HL-60 (cell line): ENCODE measurements at places on chromosomes 5 and 9.

DNA sequence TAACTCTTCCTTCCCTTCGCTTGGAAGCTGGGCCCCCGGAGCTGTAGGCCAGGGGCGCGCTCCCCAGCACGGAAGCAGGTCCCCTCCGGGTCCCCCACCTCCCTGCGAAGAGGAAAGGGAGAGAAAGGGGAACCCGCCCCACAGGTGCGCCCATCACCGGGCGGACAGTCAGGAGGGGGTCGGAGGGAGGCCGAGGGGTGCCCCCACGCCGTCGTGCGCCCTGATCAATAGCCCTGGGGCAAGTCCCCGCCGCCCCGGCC, 793 bp downstream of the AGPAT2 start:
- DNase-seq = peak; percentile 28

- no peak for DNase-seq
These were observed 70.4 kb downstream of the ARHGEF37 start for GRCh38 chr5:149651686-149652085.

DNA sequence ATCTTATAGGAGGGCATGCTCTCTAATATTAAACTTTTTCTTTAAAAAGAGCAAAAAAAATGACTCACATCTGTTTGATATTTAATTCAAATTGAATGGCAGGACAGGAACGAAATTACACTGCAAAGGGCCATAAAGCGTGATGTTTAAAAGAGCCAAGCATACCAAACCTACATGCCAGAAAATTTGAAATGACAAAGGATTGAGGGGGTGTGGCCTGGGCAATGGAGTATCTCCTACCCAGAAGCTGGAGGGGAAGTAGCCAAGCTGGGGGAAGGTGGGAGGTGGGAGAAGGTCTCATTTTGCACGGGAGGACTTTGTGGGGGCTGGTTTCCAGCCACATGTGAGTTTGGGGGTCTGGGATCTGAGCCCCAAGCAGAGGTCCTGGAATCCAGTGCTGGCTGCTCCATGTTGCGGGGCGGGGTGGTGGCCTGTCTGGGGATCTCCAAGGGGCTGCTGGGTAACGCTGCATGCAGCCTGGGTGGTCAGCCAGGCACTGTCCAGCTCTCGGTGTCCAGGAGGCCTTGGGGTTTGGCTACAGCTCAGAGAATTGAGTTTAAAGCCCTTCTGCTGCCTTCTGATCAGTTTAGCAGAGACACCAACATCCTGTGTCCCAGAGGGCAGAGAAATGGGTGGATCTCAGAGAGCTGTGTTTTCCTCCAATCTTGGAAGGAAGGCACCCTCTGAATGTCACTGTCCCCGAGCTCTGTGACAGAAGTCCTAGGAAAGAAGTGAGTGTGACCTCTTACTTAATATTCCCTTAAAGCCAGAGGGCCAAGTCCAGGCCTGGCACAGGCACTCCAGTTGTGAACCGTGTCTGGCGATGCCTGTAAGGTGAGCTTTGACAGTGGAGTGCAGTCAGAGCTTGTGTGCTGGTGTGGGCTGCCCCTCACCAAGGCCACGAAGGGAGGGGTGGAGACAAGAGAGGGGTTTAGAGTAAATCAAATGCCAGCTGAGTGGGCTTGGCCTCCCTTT, 7.6 kb downstream of the DCANP1 start:
- DNase-seq = no peak

DNA sequence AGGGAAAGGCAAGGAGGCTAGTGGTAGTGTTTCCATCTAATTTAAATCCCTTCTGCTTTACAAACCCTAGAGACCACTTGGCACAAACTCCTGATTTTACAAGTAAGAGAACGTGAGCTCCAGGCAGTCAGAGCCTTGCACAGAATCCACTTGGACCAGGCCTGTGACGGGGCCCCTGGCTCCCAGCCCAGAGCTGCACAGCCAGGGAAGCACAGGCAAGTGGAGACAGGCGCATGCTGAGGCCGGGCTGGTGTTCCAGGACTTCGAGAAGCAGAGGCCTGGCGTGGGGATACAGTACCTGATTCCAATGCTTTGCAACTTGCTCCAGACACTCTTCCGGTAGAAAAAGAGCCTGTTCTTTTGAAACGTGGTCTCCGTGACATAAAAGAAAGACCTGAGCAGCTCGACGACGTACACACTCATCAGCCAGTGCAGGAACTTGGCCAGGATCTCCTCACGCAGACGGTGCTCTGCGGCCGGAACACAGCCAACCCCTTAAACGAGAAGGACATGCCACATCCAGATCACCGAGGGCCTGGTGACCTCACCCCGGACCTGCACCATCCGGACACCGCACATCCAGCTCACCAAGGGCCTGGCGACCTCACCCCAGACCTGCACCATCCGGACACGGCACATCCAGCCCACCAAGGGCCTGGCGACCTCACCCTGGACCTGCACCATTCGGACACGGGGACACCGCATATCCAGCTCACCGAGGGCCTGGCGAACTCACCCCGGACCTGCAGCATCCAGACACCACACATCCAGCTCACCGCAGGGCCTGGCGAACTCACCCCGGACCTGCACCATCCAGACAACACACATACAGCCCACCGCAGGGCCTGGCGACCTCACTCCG, 12.5 kb downstream of the TERT start:
- no peak for DNase-seq
